ENCODE measurements at places on chromosomes 12 and 14.
A peak's percentile ranks its signal among the peaks of the same experiment; 100 is the strongest.

GRCh38 chr14:40684328-40684727 is 922.3 kb upstream of the LRFN5 start:
- no peak for DNase-seq

DNA sequence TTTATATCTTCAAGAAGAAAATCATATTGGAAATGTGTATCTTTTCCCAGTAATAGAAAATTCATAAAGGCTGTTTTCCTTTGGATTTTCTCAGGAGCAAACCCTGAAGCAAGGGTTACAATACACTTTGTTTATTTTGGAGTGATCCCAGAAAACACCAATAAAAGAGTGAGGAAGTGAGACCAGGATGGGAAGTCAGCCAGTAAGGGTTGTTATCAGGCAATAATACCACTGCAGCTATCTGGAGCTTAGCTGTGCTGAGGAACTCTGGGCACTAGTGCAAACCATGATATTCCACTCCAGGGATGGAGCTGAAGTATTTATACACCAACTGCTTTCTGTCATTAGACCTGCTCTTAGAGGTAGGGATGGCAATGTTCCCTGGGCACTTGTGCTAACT is 1002.3 kb downstream of the FLRT2 start:
- no peak for DNase-seq

- no peak for DNase-seq
Observed at GRCh38 chr12:29943683-29944082, 159.9 kb upstream of the TMTC1 start.

- DNase-seq = no peak
Observed at GRCh38 chr12:27229367-27229766, 14.7 kb upstream of the STK38L start.

DNA sequence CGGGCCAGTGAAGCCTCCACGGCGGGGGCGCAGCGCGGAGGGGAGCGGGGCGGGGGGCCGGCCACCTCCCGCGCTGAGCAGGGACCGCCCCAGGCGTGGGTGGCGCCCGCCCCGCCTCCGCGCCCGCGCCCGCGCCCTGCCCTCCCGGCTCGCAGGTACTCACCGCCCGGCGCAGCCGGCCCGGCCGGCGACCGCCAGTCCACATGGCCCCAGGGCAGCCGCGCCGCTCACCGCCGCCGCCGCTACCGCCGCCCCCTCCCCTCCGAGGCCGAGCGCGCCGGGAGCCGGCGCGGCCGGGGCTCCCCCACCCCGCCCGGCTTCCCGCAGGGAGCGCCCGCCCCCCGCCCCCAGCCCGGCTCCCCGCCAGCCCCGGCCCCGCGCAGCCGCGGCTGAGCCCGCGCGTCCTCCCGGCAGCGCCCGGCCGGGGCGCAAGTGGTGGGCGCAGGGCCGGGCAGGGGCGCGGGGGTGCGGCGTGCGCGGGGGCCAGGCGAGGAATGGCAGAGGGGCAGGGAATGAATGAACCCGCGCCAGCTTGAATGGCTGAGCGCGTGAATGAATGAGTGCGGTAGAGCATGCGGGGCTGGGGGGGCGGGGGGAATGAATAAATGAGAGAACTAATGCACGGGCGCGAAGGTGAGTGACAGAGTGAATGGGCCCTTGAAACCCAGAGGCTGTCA is at the start of gene BEGAIN:
TSS of gene BEGAIN (minus strand) at position 332 of the 677 bp plus-strand sequence. CDS start at position 205, 127 bp downstream.
- peak; percentile 50 for DNase-seq

DNA sequence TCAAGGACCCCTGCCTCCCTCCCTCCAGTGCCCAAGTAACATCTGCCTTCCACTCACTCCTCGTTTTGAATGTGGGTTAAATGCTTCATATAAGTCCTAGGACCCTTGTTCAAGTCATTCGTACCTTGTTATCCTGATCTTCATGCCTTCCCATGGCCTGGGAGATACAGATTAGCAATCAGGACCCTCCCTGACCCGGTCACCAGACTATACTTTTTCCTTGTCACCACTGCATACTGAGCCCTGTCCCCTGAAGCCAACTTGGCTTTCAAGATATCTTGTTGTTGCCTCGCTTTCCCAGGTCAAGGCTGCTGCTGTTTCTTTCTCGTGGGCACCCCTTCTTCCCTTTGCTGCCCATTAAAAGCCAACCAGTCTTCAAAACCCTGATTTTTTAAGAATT is 208.5 kb downstream of the ANO2 start:
- DNase-seq = no peak

DNA sequence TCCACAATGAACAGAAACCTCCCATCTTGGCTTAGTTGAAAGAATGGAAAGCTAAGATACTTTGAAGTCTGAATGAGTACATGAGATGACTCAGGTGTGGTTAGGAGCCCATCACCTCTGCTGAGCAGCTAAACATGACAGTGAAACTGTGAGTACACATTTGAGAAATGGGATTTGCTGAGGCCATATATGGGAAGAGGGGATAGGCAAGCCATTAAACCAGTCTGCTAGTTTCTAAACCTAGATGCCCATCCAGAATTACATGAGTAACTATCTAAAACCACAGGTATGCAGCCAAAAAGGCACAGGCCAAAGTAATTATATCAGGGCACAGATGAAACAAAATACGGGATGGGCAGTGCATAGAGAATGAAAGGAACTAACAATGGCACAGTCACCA is 41.2 kb downstream of the NKX2-1 start:
- no peak for DNase-seq

GRCh38 chr12:68158432-68158831 is 1.1 kb downstream of the IFNG start:
- no peak for DNase-seq

DNA sequence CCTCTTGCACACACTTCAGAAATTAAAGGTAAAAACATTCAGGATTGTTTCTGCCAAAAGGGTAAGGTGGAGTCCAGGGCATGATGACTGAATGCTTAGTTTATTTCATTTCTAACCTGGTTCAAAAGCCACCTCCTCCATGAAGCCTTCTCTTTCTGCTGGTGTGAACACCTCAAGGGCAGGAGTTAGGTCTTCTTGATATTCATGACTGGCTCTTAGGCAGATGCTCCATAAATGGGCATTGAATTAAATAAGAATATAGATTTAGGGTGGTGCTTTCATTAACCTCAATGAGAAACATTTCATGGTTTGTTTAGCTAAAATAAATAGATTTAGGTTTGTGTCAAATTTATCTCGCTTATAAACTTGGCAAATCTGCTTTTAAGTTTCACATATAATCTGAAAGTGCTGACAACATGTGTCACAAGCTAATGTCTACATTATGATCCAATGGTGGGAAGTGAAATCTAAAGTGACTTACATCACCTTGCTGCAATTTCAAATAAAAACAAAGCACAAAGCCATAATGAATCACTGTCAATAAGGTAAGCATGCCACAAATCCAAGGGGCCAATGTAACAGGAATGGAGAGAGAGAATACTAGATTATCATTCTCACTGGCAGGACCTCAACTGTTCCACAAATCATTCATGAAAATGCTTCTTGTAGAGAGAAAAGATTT is 72.7 kb upstream of the GRIP1 start:
- DNase-seq = no peak

GRCh38 chr12:99386907-99387306 is 260.6 kb upstream of the GARIN6 start:
- DNase-seq = no peak

DNA sequence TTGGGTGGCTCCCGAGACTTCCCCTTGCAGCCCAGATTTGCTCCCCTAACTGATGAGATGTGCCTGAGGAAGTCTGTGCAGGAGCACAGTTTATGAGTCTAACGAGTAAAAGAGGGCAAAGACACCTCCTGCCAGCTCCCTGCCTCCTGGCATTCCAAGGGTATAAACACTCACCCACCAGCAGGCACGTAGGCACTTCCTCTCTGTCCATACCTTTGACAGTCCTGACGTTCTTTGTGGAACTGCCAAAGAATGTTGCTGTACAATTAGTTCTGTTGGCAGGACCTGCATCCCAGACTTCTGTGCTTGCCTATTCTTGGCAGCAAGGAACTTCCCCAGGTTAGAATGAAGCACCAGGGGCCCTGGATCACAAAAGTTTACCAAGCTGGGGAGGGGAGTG is 889.3 kb downstream of the BCL11B start:
- DNase-seq = no peak

DNA sequence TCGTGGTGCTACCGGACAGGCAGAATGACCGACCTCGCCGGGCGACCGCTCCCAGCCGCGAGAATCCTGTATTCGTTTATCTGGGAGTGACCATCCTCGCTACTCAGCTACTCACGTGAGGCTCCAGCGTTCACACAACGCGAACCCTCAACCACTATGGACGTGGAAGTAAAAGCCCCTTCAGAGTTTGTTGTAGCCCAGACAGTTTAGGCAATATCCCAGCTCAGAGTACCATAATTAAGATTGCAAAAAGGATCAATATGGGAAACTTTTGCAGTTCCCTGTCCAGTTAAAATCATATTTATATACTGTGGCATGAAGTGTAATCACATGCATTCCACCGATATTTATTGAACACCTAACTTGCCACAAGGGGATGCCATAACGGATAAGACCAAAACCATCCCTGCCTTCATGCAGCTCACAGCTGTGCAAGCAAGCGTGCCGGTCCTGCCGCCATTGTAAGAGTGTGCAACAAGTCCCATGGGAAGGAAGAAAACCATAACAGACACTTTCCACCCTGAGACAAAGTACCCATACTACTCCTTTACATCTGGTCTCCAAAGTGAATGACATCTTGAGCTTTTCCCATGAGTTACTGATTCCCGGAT is 938 bp upstream of the MAX start:
- DNase-seq = no peak

- DNase-seq = no peak
Observed at GRCh38 chr12:28232211-28232928, 42.1 kb downstream of the CCDC91 start.

DNA sequence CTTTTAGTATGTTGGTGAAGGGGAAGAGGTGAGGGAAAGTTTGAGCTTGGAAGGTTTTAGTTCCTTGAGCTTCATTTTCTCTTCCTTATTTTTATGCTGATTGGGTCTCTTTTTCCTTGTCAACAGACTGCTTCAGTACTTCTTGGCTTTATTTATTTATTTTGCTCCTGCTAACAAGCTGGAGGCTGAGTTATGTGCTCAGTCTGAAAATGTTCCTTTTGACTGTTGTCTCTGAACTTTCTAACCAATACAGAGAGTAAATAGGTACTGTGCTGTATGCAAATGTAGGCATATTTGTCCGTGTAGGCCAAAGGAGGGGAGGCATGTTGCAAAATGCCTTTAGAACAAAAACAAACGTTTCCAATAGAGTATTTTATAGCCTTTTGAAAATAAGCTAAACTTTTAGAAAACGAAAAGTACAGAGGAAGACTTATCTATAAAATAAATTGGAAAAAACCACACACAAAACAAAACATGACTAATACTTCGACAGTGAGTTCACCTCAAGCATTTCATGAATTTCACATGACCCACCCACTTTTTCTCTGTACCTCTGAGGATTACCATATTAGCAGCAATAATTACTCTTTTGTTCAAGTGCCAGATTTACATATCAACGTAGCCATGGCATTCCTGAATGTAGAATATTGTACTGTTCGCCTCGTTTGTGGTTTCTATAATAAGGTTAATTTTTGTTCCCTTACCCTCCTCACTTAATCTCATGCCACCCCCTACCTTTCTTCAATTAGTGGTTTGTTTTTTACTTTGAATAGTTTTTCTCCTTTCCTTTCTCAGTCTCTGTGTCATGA is 4.7 kb upstream of the CREBL2 start:
- no peak for DNase-seq

DNA sequence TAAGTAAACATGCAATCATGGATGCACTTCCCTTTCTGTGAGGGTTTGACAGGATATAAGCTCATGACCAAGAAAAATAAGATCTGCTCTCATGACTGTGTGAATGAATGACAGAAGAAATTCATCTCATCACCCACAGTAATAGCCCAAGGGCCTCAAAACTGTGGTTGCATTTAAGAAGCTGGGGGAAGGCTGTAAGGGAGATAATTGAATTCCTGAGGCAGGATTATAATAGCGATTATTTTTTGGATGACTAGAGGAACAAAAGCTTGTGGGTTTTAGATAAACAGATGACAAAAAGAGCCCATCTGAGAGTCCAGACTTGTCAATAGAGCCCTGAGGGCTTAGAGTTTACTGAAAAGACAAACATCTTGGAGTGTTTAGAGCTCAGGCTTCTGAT is 161.2 kb downstream of the NTF3 start:
- DNase-seq = no peak

- no peak for DNase-seq
Observed at GRCh38 chr14:38999949-39000348, 103.1 kb downstream of the SEC23A start.

DNA sequence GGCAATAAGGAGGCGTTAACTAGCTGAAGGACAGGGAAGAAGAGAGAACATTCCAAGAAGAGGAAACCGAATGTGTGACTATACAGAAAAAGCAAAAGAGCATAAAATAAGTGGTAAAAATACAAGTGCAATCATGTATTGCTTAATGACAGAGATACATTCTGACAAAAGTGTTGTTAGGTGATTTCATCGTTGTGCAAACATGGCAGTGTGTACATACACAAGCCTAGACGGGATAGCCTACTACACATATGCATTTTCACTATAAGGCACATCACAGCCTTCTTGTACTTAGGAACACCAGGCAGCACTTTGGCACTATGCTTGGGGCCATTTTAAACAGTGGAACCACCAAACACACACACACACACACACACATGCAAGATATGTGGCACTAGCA is 299.3 kb downstream of the BCAT1 start:
- DNase-seq = no peak

- no peak for DNase-seq
Observed at GRCh38 chr14:64409126-64409920, 21.2 kb downstream of the MTHFD1 start.

DNA sequence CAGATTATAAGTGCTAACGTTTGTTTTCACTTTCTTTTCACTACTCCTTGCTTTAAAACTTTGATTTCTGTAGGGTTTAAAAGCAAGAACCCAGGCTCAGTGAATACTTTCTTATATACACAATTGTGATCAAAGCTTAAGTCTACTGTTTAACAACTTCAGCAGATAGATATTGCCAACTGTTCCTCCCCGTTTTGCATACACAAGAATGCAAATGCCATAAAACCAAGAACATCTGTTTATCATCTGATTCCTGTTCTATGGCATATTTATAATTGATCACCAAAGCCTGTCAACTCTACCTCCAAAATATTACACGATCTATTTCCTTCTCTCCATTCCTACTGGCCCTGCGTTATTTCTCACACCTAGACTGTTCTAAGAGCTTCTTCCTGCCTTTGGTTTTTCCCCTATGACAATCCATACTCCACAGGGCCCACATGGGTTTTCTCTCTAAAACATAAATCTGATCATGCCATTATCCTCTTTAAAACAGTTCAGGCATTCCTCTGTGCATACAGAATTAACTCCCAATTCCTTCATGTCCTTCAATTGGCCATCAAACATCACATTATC is 15.9 kb downstream of the MED13L start:
- no peak for DNase-seq

DNA sequence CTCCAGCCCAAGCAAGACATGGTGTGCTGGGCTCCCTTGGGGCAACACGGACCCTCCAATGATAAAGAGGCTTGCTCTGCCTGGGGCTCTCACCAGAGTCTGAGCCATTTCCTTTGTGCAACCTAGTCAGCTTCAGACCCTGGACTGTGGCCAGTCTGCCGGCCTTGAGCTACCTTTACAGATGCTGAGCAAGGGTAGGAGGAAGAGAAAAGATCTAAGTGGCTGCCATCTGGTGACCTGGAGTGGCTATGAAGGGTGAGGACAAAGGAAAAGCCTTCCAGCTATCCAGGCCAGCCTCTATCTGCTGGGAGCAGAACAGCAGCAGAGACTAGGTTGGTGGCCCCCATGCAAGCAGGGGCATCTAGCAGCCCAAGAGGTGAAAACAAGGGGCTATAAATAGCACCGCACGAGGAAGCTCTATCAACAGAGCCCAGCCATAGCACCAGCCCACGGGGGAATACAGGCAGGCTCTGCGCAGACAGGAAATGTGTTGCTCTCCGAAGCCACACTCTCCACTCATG is 230.1 kb downstream of the FOXN3 start:
- no peak for DNase-seq

- DNase-seq = no peak
Observed at GRCh38 chr14:52354242-52354641, 40.1 kb downstream of the PTGER2 start.
